ENCODE measurements at places on chromosomes 7 and 10. TPM values are rescaled to one million over a fixed set of nuclear protein-coding genes. Genes with fewer than 3 reads are reported as not detected.
A peak's percentile ranks its signal among the peaks of the same experiment; 100 is the strongest.

Gene TMEM229A
- total RNA-seq, result not detected

Gene C10orf53
- total RNA-seq, result not detected

Gene HOXA1
- 3.2 TPM for total RNA-seq

Gene NPY4R
- 0.32 TPM for total RNA-seq

Gene GOLGA7B
- total RNA-seq, result 1.4 TPM

Gene MBL2
- total RNA-seq, result not detected

Gene ZMIZ1
- 43.8 TPM for total RNA-seq

Gene ZFAND4
- total RNA-seq, result 5.0 TPM

Gene MYO3A
- total RNA-seq, result 0.20 TPM

Gene CELF2
- total RNA-seq, result 3.5 TPM

Gene GDF2
- not detected for total RNA-seq

Gene PPA1
- total RNA-seq, result 158 TPM

Gene ANXA8L1
- total RNA-seq, result 193 TPM

Gene WDR37
- 12.9 TPM for total RNA-seq

DNA sequence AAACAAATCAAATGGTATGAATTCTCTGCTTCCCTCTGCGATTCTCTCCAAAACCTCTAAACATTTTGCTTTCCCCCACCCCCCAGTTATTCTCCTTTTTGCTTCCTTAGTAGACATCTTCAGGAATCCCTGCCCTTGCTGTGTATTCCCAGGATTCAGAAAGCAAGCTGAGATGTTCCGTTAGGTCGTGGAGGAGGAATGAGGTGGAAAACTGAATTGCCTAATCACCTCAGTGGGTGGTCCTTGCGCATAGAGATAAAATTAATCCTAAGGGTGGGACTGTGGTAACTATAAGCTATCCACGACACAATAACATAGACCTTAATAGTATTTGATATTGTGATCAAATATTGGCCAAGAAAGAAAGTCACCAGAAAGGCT lies 49.1 kb upstream of the SEMA3C start:
- no peak for ATAC-seq

- ATAC-seq, result peak; percentile 92
Observed at GRCh38 chr7:128135515-128136214, 104.4 kb upstream of the LRRC4 start.

- ATAC-seq, result no peak
Observed at GRCh38 chr7:70893971-70894715, 237.8 kb upstream of the GALNT17 start.

GRCh38 chr10:104324221-104324686 lies 14.0 kb downstream of the ITPRIP start:
- ATAC-seq, result no peak

GRCh38 chr10:71212318-71213126 lies at the start of gene UNC5B:
UNC5B (plus strand) TSS chr10:71212570; CDS start chr10:71212986, 416 bp downstream.
- peak; percentile 84 for ATAC-seq

- no peak for ATAC-seq
Observed at GRCh38 chr7:95473276-95473985, 12.3 kb upstream of the ASB4 start.

- peak; percentile 11 for ATAC-seq
Observed at GRCh38 chr10:79403441-79404230, 41.8 kb downstream of the ZCCHC24 start.

GRCh38 chr7:36289833-36290661 lies 99.6 kb upstream of the ANLN start:
- peak; percentile 16 for ATAC-seq

GRCh38 chr7:23712368-23713284 lies 2.6 kb downstream of the STK31 start:
- peak; percentile 50 for ATAC-seq

- ATAC-seq, result no peak
Observed at GRCh38 chr10:78250313-78251015, 216.8 kb downstream of the RPS24 start.

- no peak for ATAC-seq
Observed at GRCh38 chr7:7318601-7319000, 136.3 kb downstream of the C1GALT1 start.

DNA sequence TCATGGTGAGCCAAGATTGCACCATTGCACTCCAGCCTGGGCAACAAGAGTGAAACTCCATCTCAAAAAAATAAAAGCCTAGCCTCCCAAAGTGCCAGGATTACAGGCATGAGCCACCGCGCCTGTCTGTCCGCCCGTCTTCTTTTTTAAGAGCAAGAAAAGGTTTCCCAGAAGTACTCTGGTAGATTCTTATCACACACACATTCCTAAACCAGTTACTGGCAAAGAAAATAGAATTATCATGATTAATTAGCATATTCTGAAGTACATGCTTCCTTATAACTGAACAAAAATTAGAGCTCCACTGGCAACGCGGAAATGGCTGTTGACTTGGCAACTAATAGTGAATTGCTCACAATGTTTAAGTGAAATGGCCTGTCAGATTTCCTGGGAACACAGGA lies 87.0 kb downstream of the ADK start:
- peak; percentile 49 for ATAC-seq

DNA sequence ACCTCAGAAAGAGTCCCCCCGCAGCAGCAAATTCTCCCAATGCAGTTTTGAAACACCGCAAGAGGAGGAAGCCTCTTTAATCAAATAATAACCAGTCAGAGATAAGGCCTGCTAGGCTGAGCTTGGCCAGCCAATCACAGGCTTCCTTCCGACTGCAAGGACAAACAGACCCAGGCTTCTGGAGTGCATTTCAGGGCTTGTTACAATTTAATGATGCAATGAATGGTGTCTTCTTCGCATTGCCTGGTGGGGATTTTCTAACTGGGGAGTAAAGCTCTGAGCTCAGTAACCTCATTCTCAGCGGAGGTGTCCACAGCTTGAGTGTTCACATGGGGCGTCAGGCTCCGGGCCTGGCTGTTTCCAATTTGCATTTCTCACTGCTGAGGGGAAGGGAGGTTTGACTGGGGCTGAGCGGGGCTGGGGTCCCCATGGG lies 31.8 kb upstream of the GPAM start:
- ATAC-seq, result no peak

DNA sequence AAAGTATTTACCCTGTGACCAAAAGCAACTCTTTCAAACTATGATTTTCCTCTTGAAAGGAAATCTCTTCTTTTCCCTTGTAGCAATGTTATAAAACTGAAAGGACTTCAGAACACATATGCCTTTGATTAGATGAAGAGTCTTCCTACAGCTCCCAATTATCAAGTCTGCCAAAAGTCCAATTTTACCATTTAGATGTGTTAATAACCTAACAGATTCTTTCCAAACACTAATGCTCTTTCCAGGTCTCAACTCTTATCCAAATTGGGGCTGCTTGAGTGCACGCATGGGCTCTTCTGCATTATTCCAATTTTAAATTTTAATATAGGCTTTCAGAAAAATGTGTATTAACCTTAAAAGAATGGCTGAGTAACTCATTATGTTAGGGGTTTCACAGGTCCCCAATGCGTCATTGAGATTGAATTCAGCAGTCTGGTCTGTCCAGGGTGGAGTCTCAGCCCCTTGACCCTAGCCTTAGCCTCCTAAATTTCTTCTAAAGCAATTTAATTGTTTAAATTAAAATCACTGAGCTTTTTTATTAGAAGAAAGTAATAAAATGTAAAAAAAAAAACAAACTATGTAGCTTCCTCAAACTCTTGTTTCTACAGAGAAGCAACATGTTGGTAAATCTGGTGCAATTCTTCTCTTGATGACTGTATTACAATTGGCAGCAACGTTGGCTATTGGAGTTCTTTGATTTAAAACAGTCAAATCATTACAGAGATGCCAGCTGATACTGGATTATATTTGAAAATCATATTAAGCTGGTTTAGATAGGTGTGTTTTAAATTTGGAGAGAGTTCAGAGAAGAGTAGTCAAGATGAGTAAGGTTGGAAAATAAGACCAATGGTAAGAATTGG lies 170.4 kb downstream of the DKK1 start:
- ATAC-seq, result no peak

- ATAC-seq, result no peak
Observed at GRCh38 chr10:118145256-118145655, 98.5 kb upstream of the RAB11FIP2 start.

GRCh38 chr7:157758468-157759245 lies 421.9 kb downstream of the DNAJB6 start:
- ATAC-seq, result no peak

GRCh38 chr7:67435894-67436535 lies 439.4 kb downstream of the TYW1 start:
- no peak for ATAC-seq

DNA sequence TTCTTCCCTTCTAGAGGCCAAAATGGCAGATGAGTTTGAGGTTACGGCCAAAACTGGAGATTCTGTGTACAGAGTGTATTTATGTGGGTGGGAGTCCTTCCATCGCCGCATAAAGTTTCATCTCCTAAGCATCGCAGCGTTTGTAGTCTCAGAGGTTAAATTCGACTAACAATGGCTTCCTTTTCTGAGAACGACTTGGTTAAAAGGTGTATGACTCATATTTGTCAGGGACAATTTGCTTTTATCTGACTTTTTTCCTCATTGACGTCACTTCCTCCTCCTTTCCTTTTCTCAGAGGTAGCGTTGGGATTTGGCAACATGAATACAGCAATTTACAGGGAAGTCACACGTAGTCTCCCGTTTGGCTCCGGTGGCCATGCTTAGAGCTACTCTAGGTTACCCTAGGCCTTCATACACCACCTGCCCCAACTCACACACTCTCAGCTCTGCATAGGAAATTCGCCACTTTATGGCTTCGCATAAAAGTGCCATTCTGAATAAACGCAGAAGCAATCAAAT lies 37.6 kb upstream of the TCF7L2 start:
- ATAC-seq, result no peak

- no peak for ATAC-seq
Observed at GRCh38 chr7:117231047-117231359, 91.9 kb downstream of the WNT2 start.

DNA sequence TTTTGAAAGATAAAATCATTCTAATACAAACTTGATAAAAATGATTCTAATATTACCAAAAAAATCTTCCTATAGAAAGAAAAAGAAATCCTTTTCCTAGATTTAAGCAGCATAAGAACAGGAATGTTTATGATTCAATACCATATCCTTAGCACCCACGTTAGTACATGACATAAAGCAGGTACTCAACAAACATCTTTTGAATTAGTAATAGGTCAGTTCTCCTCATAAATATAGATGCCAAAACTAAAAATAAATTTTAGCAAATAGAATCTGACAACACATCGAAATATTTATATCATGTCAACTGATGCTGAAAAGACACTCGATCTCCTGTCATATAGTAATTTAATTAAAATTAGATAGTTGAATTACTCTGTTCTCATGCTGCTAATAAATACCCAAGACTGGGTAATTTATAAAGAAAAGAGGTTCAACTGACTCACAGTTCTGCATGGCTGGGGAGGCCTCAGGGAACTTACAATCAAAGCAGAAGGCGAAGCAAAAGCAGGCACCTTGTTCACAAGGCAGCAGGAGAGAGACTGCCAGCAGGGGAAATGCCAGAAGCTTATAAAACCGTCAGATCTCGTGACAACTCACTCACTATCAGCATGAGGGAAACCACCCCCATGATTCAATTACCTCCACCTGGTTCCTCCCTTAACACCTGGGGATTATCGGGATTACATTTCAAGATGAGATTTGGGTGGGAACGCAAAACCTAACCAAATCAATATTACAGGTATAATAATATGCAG lies 191.8 kb downstream of the HTR7 start:
- no peak for ATAC-seq

DNA sequence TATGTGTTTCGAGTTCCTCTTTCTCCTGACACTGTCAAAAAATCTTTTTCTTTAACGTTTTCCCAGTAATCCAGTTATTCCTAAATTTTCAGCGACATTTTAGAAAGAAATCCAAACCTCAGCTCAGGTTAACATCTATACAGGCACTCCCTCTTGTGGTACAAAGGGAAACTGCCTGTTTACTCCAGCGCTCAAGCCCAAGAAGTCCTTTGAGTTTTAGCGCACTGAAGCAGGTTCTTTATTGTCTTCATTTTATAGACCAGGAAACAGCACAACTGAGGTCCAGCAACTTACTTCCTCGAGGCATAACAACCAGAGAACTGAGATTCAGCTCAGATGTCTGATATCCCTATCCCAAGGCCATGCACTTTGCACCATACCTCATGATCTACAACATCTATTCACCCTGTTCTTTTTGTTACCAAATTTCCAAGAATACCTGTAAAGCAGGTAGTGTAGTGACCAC lies 287.2 kb upstream of the MKLN1 start:
- ATAC-seq, result peak; percentile 74

DNA sequence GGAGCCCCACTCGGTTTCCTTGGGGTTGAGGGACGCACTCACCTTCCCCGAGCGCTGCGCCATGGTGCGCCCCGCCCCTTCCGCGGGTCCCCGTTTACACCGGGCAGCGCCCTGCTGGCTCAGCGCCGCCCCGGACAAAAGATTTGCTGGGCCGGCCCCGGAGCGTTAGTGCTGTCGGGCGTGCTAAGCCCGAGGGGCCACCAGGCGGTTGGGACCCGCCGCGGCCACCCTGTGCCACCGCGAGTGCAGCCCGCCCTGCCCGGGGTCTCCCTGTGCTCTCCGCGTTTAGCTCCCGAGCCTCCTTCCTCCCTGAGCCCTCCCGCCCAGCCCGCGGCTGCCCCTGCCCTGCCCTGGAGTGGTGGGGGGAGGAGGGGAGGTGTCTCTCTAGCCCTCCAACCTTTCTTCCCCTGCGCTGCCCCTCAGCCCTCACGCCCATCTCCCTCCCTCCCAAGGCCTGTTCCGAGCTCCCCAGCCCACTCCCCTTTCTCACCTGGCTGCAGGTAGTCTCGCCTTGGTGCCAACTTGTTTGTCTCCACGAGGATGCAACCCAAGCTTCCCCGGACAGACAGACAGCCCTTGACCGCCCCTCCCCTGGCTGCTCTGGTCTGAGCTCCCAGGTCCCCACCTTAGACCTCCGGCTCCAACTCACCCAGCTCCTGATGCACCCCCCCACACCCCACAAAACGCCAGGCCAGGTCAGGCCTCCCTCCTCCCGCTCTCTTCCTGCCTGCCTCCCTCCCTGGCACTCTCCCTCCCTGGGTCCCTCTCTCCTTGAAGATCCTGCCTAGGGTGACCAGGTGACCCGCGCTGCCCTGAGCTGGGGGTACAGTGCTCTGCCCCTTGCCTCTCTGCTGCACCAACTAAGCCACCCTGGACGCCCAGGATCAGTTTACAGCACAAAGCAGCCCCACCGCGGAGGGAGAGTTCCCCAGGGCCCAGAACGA lies at the start of gene CRYGN:
Gene CRYGN (minus strand): TSS at position 287 of the 944 bp plus-strand sequence. CDS start 224 bp downstream, at position 63.
- ATAC-seq, result peak; percentile 26

DNA sequence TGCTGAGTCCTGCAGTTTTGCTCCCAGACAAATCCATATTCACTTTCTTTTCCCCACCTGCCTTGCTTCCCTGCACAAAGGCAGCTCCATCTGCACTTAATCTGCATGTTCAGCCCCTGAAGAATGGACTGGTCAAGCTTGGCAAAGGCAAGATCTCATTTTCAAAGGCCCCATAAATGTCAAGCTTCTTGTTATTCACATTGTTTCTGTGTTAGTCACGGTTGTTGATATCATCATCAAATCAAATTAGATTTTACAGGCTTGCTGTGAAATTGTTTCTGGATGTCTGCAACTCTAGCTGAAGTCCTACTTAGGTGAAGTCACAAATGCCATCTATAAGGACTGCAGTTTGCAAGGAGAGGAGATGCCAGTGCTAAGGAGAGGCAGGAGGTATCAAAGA lies 91.0 kb downstream of the GPAM start:
- no peak for ATAC-seq

Data from esophagus mucosa (tissue), 1 donor.